ENCODE measurements at places on chromosomes 6 and 20. TPM values are rescaled to one million over a fixed set of nuclear protein-coding genes. Genes with fewer than 3 reads are reported as not detected.

DNA sequence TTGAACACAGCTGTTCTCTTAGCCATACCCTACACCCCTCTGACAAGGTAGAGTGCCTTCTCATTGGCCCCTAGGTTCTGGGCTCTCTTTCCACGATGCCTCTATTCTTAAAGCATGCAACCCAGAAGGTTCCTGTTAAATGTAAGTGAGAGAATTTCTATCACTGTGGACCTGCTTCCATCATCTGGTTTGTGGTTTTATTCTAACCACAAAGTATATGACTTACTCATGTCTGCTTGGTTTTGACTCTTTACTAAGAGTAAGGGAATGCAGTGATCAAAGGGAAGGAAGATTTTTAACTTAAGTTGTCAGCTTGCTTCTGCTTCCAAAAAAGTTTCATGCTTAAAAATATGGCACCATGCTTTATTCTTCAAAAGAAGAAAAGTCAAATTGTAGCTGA is 80.2 kb downstream of the ANKEF1 start:
- DNase-seq, result no peak

DNA sequence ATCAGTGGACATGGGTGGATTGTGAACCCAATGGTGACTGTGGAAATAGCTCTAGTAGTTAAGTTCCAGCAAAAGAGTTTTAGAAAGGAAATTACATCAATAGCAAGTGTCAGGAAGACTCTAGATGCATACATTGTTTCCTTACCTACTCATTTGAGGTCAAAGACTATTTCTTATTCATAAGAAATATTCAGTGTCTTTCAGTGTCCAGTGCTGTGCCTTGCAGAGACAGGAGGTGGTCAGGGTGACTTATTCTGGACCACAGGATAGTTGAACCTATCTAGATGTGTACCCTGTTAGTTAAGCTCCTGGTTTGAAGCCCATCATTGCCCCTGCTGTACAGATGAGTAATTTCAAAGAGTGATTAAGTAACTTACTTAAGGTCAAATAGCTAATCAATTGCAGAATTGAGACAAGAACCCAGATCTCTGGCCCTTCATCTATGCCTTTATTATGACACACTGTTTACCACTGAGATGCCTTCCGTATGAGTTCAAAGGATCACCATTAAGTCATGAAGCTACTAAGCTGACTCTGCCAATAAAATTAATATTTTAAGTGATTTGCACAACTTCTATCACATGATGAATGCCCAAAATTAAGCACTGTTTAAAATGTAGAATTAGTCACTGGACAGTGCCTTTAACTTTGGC is 136.1 kb downstream of the PDSS2 start:
- no peak for DNase-seq

DNA sequence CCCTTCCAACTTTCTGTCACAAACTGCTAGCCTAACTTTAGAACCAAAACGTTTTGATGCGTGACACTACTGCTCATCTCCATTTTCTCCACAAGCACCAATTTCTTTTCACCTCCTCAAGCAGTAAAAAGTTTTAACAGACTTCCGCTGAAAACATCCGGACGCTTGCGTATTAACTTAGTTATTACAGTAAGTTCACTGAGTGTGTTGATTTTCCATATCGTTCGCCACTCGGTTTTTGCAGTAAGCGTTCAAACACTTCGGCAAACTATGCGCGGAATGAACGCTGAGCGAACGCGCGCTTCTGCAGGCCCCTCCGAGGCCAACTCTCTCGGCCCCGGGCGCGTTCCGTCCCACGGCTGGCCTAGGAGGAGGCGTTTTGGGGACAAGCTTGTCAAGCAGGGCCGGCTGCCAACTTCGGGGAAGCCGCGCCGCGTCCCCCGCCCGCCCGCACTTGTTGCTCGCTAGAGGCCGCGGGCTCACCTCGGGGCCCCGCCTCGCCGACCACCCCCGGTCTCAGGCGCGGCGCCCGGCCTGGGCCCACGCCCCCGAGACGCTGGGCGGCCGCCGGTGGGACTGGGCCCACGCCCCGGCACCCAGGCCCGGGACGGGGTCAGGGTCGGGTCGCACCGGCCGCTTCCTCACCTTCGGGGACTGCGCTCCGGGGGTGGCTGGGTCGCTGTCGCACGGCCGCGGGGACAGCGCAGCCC is 945 bp downstream of the PHF10 start:
- peak; percentile 88 for DNase-seq

DNA sequence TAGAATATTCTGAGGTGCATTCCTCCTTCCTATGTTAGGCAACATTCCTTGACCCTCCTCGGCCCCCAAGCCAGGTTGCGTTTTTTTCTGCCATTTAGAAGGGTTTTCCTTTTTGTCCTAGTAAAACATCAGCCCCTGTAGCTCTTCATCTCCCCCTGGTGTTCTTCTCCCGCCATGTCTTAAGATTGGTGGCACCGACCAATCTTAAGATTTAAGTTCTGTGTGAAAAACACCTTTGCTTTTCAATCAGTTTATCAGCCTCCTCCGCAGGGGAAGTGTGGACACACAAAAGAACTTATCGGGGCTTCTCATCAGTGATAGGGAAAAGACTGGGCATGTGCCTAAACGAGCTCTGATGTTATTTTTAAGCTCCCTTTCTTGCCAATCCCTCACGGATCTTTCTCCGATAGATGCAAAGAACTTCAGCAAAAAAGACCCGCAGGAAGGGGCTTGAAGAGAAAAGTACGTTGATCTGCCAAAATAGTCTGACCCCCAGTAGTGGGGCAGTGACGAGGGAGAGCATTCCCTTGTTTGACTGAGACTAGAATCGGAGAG is 719 bp upstream of the EDN1 start:
- DNase-seq, result no peak

Gene TBC1D20
- total RNA-seq, result 12.6 TPM

Gene UBD
- 0.93 TPM for total RNA-seq

GRCh38 chr6:28775405-28776129 is 148.2 kb downstream of the TRIM27 start:
- DNase-seq, result no peak

- no peak for DNase-seq
Measured at GRCh38 chr20:36206641-36207040, 29.6 kb upstream of the AAR2 start.

- no peak for DNase-seq
Measured at GRCh38 chr6:154390034-154390433, 33.4 kb upstream of the IPCEF1 start.

GRCh38 chr20:50138120-50138478 is 15.4 kb downstream of the PEDS1 start:
- DNase-seq, result peak; percentile 72

- no peak for DNase-seq
Measured at GRCh38 chr6:66307490-66307889, 600.5 kb upstream of the EYS start.

GRCh38 chr20:38256021-38256420 is 4.5 kb downstream of the KIAA1755 start:
- DNase-seq, result no peak

DNA sequence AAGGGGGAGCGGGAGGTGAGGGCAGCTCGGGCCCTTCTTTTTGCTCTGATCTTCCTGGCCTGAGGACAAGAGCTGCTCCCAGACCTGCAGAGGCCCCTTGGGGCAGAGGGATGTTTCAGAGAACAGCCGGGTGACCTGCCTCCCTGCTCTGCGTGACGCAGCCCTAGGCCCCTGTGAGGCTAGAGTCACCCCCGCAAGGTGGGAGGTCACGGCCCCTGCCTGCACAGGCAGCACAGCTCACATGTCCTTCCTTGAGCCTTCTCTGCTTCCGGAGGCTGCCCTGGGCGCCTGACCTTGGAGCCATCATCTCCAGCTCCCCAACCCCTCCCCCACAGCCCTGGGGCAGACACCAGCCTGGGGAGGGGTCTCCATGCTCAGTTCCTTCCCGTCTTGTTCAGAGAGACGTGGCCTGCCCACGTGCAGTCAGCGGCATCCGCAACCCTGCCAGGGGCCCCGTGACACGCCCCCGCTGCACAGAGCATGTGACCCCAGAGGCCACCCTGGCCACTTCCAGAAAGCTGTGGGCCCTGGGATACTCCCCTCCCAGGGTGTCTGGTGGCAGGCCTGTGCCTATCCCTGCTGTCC is at the start of gene BIRC7:
TSS of gene BIRC7 (plus strand) at position 507 of the 585 bp plus-strand sequence. CDS start 192 bp downstream, outside the sequence.
- DNase-seq, result no peak

DNA sequence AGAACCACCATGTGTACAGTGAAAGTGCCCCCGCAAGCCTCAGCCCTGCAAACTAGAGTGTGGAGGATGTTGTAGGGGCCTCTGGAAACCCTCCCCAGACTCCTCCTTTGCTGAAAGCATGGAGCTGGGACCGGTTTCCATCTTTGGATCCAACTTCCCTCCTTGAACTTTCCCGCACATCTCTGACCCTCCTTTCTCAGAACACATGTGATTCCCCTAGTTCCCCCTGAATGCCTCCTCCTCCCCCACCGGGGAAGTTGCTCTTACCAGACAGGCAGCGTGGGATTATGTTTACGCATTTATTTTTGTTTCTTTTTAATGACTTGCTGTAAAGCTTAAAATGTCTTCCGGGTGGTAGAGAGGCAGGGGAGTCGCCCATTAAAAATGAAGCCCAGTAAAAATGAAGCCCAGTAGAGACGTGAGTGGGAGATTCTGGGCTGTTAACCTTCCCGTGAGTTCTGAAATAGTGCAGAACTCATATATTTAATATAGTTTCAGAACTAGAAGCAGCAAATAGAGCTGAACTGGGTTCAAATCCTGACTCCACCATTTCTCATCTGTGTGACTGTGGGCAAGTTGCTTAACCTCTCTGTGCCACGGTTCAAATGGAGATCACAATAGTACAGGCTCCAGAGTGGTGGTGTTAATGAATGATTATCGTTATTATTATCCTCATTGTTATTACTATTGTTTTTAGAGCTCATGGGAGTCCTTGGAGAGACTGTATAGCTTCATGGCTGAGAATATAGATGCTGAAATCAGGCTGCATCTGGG is 8.0 kb upstream of the PTPN1 start:
- no peak for DNase-seq

GRCh38 chr6:4281341-4282293 is 146.2 kb upstream of the ECI2 start:
- DNase-seq, result no peak

Gene WFDC2
- 3.7 TPM for total RNA-seq

GRCh38 chr6:150689900-150690590 is 90.4 kb downstream of the PLEKHG1 start:
- no peak for DNase-seq

Gene MLN
- not detected for total RNA-seq

Gene SRMS
- not detected for total RNA-seq

Gene SLC22A2
- total RNA-seq, result not detected

- DNase-seq, result no peak
Measured at GRCh38 chr20:12358655-12359009, 440.9 kb downstream of the BTBD3 start.

Gene JPH2
- total RNA-seq, result 0.13 TPM

Gene CNBD2
- total RNA-seq, result 3.3 TPM

Gene TENT5A
- total RNA-seq, result 7.8 TPM

DNA sequence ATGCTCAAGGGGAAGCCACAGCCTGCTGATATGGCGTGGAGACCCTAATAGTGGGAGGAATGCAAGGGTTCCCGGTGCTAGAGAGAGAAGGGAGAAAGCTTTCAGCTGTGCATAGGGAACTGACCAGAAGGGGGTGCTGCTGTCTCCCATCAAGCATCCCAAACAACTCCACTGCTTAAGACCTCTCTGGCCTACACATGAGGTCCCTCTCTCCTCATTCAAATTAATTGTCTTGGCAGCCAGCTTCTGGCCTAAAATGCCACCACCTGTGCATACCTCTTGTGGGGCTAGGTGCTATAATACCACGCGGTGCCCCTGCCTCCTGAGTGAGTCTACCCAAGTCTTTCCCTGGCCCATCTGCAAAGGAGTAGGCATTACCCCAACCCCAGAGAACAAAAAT is 14.5 kb downstream of the ADISSP start:
- DNase-seq, result no peak

- no peak for DNase-seq
Measured at GRCh38 chr20:5410470-5410869, 93.7 kb upstream of the PROKR2 start.

GRCh38 chr6:13103169-13103568 is 225.2 kb downstream of the TBC1D7 start:
- DNase-seq, result no peak

GRCh38 chr20:44021900-44022299 is 107.2 kb downstream of the TOX2 start:
- DNase-seq, result peak; percentile 33

Gene PRR18
- 2.0 TPM for total RNA-seq

DNA sequence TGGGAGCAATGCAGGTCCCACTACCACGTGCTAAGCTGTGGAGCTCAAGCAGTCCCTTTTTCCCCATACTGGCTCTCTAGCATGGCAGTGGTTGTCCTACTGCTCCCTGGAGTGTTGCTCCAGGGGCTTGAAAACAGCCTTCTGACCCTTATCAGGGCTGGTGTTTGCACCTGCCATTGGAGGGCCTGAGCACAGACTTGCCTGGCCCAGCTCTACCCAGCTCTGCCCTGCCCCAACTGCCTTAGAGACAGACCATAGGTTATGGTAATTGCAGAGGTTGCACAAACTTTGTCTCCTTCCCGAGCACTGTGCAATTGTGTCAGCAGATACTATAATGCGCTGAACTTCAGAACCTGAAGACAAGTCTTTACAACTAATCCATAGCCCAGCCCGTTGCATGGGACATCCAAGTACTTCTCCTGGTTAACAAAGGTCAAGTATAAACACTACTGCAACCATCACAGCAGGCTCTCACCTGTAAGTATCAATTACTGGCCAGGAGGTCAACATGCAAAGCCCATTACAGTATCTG is 58.7 kb downstream of the PDSS2 start:
- DNase-seq, result no peak
